ENCODE measurements at places on chromosomes 3 and 15. TPM values are rescaled to one million over a fixed set of nuclear protein-coding genes. Genes with fewer than 3 reads are reported as not detected.

The PAQR5 gene
- total RNA-seq, result 11.5 TPM

The P2RY1 gene
- 32.9 TPM for total RNA-seq

DNA sequence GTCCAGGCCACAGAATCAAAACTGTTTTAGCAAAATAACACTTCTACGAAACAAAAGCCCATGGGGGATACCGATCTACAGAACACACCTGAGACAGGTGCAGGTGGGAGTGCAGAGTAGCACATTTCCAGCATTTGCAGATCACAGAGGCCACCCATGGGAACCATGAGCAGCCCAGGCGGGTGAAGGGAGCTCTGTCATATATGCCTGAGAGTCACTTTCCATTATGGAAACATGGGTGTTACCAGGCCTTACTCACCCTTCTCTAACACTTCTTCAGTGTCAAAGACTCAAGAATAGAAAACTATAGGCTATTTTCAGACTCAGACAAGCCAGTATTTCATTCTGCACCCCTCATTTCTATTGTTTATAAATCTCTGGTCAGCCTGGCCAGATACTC is 3.5 kb downstream of the PLA1A start:
- H3K36me3 ChIP-seq, result no peaks in the 10 kb centered on the region
- H3K27ac ChIP-seq, result no peak overlapping the region
- DNase-seq, result no peak
- no peaks in the 10 kb centered on the region for H3K27me3 ChIP-seq
- peaks cover 12% of the 10 kb centered on the region for H3K4me1 ChIP-seq

The AADAC gene
- total RNA-seq, result 0.32 TPM

The KCNMB3 gene
- total RNA-seq, result 2.3 TPM

DNA sequence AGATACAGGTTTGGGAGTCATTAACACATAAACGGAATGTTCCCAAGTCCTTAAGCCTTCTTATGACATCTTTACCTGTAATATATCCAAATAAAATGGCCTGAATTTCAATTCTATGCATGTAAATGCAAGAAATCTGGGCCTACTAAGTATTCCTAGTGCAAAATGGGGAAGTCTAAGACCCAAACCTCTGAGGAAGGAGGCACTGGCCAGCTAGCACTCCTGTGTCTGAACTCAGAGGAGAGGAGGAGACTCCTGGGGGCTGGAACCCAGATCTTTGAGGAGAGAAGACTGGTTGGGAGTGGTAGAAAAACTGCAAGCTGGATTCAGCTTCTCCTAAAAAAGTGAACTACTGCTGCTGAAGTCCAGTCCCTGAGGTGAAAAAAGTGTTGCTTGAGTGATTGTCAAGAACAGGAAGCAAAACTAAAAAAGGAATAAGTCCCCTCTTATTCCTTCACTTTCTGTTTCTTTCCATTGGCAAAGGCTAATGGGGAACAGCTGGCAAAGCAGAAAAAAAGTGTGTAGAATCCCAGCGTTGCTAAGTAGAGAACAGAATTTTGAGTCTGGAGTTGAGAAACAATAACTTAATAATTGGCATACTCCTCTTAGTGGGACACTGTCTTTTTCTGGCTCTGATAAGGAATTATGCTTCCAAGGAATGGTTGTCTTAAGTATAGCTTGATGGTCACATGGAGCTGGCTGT is 54.8 kb upstream of the ATP2C1 start:
- H3K4me1 ChIP-seq, result peaks cover 39% of the 10 kb centered on the region
- H3K4me3 ChIP-seq, result peak overlapping the region; percentile 47
- H3K36me3 ChIP-seq, result no peaks in the 10 kb centered on the region
- no peaks in the 10 kb centered on the region for H3K27me3 ChIP-seq

GRCh38 chr15:57692709-57693108 is 13.8 kb upstream of the POLR2M start:
- no peak overlapping the region for H3K27ac ChIP-seq
- peaks cover 3% of the 10 kb centered on the region for H3K27me3 ChIP-seq
- no peak for DNase-seq
- no peaks in the 10 kb centered on the region for H3K4me1 ChIP-seq
- no peaks in the 10 kb centered on the region for H3K36me3 ChIP-seq

- peaks cover 31% of the 10 kb centered on the region for H3K4me1 ChIP-seq
- H3K4me3 ChIP-seq, result no peak overlapping the region
- no peaks in the 10 kb centered on the region for H3K36me3 ChIP-seq
- H3K27me3 ChIP-seq, result peaks cover 7% of the 10 kb centered on the region
- H3K27ac ChIP-seq, result 0 out of 2 replicates have a peak overlapping the region, but pooled peaks have one; percentile 38
These were observed 301.1 kb downstream of the DIPK2A start for GRCh38 chr3:144272680-144273079.

DNA sequence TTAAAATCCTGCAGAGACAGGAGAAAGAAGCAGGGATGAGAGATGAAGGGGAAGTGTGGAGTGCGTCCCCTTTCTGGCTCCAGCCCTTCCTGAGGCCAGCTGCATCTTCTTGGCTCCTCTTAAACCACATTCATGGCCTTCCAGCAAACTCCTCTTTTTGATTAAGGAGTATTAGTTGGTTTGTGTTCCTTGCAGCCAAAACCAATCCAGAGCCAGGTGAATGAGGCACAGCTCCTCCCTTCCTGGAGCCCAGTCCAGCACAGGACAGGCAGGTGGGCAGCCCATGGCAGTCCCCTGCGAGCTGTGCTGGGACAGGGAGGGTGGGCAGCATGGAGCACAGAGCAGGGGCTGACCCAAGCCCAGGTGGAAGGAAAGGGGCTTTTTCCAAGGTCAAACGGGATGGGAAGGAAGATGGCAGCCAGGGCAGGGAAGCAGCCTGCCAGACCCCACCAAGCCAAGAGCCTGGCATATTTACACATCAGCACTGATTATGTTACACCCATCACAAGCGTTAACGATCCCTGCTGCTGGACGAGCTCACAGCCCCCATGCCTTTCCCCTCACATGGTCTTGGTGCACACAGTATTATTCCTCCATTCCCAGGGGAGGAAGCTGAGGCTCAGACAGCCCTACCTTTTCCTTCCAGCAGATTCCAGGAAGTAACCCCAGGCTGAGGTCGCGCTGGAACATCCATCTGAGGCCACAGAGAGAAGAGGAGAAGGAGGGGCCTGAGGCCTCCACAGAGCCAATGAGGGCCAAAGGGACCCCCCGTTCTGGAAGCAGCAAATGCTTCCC is 175.6 kb downstream of the SMAD6 start:
- H3K4me1 ChIP-seq, result peaks cover 7% of the 10 kb centered on the region
- no peak for DNase-seq
- H3K27me3 ChIP-seq, result no peaks in the 10 kb centered on the region
- no peak overlapping the region for H3K4me3 ChIP-seq

DNA sequence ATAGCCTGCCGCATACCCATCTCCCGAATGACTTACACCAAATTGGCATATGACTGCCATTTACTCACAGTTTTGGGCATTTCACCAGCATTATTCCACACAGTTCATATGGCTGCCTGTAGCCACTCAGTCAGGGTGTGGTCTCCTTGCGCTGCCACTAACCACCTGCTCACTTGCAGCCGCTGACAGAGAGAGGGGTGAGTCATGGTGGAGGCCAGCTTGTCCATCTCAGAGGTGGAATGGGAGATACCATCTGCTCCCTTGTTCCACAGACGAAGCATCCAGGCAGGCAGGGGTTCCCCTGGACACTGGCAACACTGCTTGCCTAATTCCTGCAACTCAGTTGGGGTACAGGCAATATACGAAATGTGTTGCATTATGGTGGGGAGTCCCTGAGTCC is 15.6 kb downstream of the CCRL2 start:
- H3K27ac ChIP-seq, result no peak overlapping the region
- no peaks in the 10 kb centered on the region for H3K27me3 ChIP-seq
- H3K4me1 ChIP-seq, result peaks cover 13% of the 10 kb centered on the region
- H3K4me3 ChIP-seq, result no peak overlapping the region

The MAP1A gene
- 1.1 TPM for total RNA-seq

DNA sequence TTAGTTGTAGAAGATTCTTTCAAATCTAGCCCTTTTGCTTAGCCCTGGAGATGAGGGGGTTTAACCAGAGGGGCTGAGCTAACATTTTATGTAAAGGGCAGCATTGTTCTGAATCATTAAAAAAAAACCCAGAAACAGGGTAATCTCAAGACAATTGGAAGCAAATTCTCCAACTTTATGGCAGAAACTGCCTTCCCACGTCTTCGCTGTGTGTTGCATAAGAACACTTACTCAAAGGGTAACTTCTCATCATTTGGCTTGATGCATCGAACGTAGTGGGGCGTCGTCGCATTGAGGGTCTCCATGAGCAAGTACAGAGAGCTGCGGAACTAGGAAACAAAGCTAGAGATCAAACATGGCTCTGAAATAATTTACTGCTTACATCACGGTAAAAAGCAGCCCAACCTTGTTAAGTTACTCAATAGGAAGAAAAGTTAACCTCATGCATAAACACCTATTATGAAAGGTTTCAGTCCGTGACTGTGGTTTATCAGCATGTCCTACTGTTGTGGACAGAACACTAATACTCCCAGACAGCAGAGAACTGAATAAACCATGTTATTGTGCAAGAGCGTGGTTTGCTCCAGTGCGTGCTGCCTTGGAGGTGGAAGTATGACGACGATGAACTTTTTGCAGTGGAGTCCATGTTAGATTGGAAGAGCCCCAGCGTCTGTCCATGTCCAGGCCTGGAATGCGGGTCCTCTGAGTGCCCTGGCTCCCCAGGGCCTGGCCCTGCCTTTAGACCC is 48.7 kb downstream of the MYO5C start:
- H3K36me3 ChIP-seq, result peaks cover 66% of the 10 kb centered on the region
- no peak overlapping the region for H3K27ac ChIP-seq
- no peak for DNase-seq
- no peak overlapping the region for H3K4me3 ChIP-seq

GRCh38 chr15:77773903-77774302 is 141.2 kb upstream of the LINGO1 start:
- DNase-seq, result no peak
- peaks cover 8% of the 10 kb centered on the region for H3K36me3 ChIP-seq
- H3K4me3 ChIP-seq, result no peak overlapping the region
- H3K27ac ChIP-seq, result peak overlapping the region; percentile 49
- H3K27me3 ChIP-seq, result no peaks in the 10 kb centered on the region

- peaks cover 11% of the 10 kb centered on the region for H3K4me1 ChIP-seq
- no peak overlapping the region for H3K27ac ChIP-seq
- H3K27me3 ChIP-seq, result no peaks in the 10 kb centered on the region
- no peaks in the 10 kb centered on the region for H3K36me3 ChIP-seq
- DNase-seq, result no peak
These were observed 527.5 kb downstream of the NAALADL2 start for GRCh38 chr3:175386630-175387029.

- H3K4me3 ChIP-seq, result no peak overlapping the region
- H3K27me3 ChIP-seq, result no peaks in the 10 kb centered on the region
- no peak for DNase-seq
- H3K36me3 ChIP-seq, result no peaks in the 10 kb centered on the region
- peaks cover 27% of the 10 kb centered on the region for H3K4me1 ChIP-seq
- H3K27ac ChIP-seq, result peak overlapping the region; percentile 20
These were observed 152.9 kb downstream of the XXYLT1 start for GRCh38 chr3:195117978-195118581.

The SAMMSON gene
- total RNA-seq, result 0.13 TPM

GRCh38 chr15:70066447-70066846 is 31.3 kb downstream of the TLE3 start:
- H3K27me3 ChIP-seq, result no peaks in the 10 kb centered on the region
- no peak overlapping the region for H3K4me3 ChIP-seq
- peak overlapping the region; percentile 82 for H3K27ac ChIP-seq
- peaks cover 11% of the 10 kb centered on the region for H3K4me1 ChIP-seq
- H3K36me3 ChIP-seq, result peaks cover 44% of the 10 kb centered on the region
- DNase-seq, result no peak

The ISG20 gene
- 5.6 TPM for total RNA-seq

DNA sequence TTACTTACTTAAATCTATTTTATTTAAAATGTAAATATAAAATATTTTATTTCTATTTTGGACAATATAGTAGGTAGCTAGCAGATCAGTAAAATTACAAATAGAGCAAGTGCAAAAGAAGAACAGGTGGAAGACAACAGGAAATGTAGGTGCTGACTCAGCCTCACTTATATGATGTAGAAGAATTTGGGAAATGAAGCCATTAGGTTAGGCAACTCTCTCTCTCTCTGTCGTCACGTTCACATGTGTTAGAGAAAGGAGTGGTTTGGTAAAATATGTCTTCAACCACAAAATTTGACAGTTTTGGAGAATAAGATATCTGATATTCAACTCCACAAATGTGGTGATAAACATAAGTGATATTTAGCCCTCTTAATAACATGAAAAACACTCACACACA is 532.5 kb upstream of the KCNMB2 start:
- no peaks in the 10 kb centered on the region for H3K27me3 ChIP-seq
- no peaks in the 10 kb centered on the region for H3K36me3 ChIP-seq
- no peak overlapping the region for H3K4me3 ChIP-seq
- no peak overlapping the region for H3K27ac ChIP-seq
- no peak for DNase-seq

The EAF2 gene
- total RNA-seq, result 7.6 TPM

- H3K4me1 ChIP-seq, result peaks cover 8% of the 10 kb centered on the region
- DNase-seq, result no peak
- H3K27me3 ChIP-seq, result peaks cover 4% of the 10 kb centered on the region
- H3K27ac ChIP-seq, result no peak overlapping the region
- H3K36me3 ChIP-seq, result peaks cover 22% of the 10 kb centered on the region
- no peak overlapping the region for H3K4me3 ChIP-seq
These were observed 472.7 kb upstream of the ARL6 start for GRCh38 chr3:97291901-97292300.

DNA sequence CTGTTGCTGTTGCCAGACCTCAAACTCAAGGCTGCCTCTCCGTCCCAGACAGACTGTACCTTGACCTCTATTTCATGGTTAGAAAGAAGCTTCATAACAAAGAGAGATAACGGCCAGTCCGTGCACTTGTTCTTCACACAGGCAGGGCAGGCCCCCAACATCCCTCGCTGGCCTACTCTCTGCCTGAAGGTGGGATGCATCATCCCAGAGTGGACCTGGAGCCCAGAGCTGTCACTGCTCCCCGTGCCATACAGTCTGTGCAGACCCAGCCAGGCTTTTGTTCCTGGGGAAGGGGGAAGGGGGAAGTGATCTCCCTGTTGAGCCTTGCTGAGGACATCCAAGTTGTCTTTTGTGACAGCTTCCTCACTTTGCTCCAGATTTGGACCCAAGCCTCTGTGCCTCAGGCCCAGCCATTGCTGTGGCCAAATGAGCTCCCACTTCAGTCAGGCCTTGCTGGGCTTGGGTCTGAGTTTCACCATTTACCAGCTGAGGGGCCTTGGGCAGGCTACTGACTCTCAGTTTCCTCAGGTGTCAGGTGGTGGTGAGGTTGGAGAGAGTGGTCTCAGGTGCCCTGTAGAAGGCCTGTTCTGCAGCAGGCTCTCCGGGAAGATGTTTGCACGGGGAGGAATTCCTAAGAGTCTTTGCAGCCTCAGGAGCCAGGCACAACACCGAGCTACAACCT is 141.6 kb downstream of the DNAJB8 start:
- H3K27me3 ChIP-seq, result no peaks in the 10 kb centered on the region
- H3K36me3 ChIP-seq, result no peaks in the 10 kb centered on the region
- H3K27ac ChIP-seq, result no peak overlapping the region

The SLC2A2 gene
- not detected for total RNA-seq

DNA sequence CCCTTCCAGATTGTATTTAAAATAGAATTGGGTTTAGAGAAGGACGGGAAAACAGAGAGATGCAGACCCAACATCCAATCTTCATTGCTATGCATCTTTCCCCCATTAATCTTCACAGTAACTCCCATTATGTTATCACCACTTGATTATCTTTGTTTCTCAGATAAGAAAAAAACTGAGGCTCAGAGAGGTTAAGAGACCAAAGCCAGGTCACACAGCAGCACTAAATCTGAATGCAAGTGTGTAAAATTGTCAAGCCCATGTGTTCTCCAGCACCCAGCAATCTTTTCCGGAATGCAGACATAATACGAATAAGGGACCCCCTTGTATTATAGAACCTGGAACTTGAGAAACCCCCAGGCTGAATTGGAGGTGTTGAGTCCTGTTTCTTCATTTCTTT is 80.5 kb upstream of the TRIM42 start:
- no peaks in the 10 kb centered on the region for H3K4me1 ChIP-seq
- H3K4me3 ChIP-seq, result no peak overlapping the region
- no peaks in the 10 kb centered on the region for H3K27me3 ChIP-seq
- DNase-seq, result no peak

Data from WTC11 (cell line).